ENCODE measurements at places on chromosomes 1 and 21.

DNA sequence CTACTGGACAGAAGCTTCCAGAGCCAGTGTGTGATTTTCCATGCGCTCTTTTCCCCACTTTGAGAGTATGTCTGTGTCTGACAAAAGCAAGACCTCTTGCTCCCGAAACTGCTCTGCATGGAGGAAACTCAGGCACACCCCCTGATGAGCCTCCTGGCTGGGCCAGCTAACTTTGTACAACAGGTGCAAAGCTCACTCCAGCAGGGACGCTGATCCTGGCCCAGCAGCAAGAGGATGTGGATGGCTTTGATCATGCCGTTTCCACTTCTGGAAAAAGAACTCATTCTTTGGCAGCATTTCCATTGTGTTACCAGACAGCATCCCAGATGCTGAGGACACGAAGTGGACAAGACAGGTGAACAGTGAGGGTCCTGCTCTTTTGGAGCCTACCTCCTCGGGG, 103.1 kb downstream of the TLR5 start:
- no peak for DNase-seq

DNA sequence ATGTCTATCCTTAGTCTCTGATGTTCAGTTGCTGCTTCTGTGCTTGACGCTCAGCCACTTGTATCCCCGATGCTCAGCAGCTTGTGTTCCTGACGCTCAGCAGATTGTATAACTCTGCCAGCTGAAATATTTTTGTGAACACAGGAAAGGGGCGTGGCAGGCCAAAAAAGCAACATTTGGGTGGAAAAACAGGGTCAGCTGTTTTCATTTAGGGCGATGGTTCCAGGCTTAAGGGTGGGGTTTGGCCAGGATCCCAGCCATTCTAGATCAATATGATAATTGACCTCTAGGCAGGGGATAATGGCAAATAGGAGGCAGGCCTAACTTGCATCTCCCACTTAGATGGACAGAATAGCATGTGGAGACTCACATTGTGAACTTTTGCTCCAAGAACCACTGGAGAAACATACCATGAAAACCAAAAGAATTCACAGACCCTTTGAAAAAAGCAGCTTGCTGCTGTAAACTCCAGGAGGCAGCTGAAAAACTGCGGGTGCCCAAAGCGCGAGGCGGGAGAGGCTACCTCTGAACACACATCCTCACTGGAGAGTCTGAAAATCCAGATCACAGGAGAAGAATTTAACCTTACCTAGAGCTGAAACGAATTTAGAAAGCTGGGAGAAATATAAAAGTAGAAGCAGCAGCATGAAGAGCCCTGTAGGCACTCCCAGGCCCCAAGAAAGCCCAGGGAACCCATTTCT, 58.3 kb downstream of the ZNF648 start:
- DNase-seq, result no peak

- DNase-seq, result no peak
Observed at GRCh38 chr1:61277121-61277690, 194.8 kb downstream of the NFIA start.

- DNase-seq, result no peak
Observed at GRCh38 chr1:240878631-240879030, 266.7 kb upstream of the GREM2 start.

GRCh38 chr1:23177438-23178380, 9.1 kb upstream of the LUZP1 start:
- no peak for DNase-seq

- no peak for DNase-seq
Observed at GRCh38 chr21:32562426-32562825, 22.9 kb downstream of the TCP10L start.

GRCh38 chr21:40254540-40255465, 387.6 kb downstream of the PCP4 start:
- no peak for DNase-seq

- DNase-seq, result no peak
Observed at GRCh38 chr21:21114461-21114860, 116.3 kb downstream of the NCAM2 start.

- DNase-seq, result no peak
Observed at GRCh38 chr1:243213045-243213787, 41.9 kb downstream of the CEP170 start.

- DNase-seq, result no peak
Observed at GRCh38 chr1:231074046-231074445, 34.0 kb upstream of the FAM89A start.

DNA sequence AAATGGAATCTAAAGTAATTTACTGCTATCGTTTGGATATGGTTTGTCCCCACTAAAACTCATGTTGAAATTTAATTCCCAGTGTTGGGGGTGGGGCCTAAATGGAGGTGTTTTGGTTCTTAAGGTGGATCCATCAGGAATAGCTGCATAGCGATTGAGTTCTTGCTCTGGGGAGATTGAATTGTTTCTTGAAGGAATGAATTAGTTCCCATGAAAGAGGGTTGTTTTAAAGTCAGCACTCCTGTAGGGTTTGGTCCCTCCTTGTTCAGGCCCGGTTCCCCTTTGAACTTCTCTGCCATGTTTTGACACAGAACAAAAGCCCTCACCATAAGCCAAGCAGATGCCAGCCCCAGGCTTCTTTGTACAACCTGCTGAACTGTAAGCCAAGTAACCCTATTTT, 170.9 kb downstream of the COL11A1 start:
- DNase-seq, result no peak

- DNase-seq, result peak; percentile 54
Observed at GRCh38 chr1:174068000-174068399, 45.8 kb upstream of the RC3H1 start.

- DNase-seq, result no peak
Observed at GRCh38 chr1:64292399-64292798, 89.0 kb downstream of the UBE2U start.

DNA sequence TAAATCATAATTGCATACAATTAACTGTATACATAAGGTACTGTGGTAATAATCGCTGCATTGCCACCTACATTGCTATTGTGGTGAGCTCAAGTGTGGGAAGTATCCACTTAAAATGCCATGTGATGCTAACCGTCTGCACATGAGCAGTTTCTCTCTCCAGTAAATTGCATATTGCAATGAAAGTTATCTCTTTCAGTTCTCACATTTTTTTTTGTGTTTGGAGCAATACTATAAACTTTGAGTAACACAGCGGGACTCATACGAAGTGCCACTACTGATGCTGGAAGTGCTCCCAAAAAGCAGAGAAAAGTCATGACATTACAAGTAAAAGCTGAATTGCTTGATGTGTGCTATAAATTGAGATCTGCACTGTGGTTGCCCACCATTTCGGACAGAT, 38.5 kb downstream of the DISC1 start:
- no peak for DNase-seq

DNA sequence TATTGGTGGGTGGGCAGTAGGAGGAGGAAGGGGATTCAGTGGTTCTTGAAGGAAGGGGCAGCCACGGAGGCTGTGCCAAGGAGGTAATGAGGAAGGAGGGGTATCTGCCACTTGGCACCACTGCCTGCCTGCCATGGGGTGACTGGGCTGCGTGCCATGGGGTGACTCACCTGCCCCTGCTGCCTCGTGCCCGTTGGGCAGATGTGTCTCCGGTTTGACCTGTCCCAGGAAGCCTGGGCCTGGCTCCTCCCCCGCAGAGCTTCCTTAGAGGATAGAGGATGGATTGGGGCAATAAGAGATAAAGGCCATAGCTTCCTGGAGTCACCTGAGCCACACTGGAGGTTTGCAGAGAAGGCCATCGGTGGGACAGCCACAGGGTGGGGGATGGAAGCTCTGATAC, 1.7 kb downstream of the PADI3 start:
- DNase-seq, result no peak

DNA sequence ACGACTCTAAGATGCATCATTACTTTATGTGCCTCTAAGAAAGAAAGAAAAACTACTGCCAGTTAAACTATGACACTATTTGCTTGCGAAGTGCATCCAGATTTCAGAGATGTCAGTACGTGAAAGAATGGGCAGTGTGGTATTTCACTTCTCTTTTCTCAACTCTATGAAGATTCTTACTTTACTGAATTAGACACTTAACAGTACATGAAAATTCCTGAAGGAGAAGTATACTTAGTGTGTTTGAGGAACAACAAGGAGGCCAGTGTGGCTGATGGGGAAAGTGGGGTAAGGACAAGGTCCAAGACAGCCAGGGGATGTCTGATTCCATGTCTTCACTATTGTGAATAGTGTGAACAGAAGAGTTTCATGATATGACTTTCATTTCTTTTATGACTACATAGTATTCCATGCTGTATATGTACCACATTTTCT, 53.9 kb upstream of the HSD17B7 start:
- DNase-seq, result no peak

- DNase-seq, result no peak
Observed at GRCh38 chr1:7948960-7949359, 8.3 kb upstream of the TNFRSF9 start.

DNA sequence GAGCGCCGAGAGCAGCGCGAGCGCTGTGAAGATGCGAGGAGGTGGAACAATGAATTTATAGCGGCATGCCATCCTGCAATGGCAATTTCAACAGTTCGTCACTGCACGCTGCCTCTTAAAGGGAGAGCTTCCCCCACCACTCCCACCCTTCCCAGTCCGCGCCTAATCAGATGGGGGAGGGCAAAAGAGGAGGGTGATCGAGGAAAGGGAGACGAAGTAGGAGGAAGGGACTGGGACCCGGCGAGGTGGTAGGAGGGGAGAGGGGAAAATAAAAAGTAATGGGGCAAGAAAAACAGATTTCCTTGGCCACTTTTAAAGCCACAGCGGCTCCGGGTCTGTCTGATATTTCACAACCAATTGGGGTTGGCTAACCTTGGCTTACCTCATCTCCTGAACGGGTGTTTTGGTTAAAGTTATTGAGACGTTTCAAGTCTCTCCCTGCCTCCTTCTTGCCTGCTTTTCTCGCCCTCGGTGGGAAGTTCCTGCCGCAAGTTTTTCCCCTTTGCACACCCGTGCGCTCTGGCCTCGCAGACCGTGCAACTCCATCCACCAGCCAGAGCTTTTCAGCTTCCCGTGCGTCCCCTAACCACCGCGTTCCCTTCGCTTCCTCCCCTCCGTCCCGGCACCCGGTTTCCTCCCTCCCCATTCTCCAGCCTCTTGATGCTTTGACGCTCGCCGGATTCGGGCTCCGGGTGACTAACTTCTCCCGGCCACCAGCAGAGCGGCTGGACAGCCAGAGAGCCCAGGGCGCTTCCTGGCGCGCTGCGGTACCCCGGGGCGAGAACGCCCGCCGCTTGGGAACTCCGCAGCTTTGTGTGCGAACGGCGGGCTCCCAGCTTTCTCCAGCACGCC, at the start of gene ADAMTS5:
Gene ADAMTS5, minus strand, starts transcription at position 27 of the 852 bp plus-strand sequence. CDS start 697 bp downstream, outside the sequence.
- DNase-seq, result no peak

DNA sequence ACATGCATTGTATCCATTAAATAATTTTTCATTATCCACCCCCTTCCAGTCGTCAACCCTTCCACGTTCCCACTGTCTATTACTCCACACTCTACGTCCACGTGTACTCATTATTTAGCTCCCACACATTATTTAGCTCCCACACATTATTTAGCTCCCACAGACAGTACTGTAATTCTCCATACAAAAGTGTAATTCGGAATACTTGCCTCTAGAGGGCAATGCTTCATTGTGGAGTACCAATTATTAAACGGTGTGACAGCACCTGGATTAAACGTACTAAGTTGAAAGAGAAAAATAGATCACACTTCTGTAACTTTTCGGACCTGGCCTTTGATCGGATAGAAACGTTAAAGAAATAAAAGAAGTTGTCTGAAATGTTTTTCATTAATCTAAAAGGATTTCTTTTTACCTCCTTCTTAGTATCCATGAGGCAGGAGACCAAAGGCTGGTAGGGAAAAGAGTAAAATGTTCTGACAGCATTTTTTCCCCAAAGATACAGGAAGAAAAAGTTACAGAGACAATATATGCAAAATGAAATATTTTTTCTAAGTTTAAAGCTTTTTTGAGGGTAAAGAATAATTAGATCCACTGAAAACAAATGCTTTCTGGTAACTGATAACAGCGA, 99.2 kb downstream of the LHX8 start:
- DNase-seq, result no peak

GRCh38 chr1:59204001-59204400, 92.9 kb upstream of the FGGY start:
- no peak for DNase-seq

Measured in stimulated activated naive CD4-positive, alpha-beta T cell (primary cell).